ENCODE measurements at places on chromosomes 7 and 10. TPM values are rescaled to one million over a fixed set of nuclear protein-coding genes. Genes with fewer than 3 reads are reported as not detected.

GRCh38 chr10:4566011-4566410 lies 260.0 kb upstream of the AKR1E2 start:
- DNase-seq = no peak

- DNase-seq = no peak
These were observed 61.2 kb upstream of the LRRN3 start for GRCh38 chr7:111029574-111030251.

The ZNF736 gene
- 50.7 TPM for total RNA-seq

The ITPRID1 gene
- total RNA-seq = not detected

DNA sequence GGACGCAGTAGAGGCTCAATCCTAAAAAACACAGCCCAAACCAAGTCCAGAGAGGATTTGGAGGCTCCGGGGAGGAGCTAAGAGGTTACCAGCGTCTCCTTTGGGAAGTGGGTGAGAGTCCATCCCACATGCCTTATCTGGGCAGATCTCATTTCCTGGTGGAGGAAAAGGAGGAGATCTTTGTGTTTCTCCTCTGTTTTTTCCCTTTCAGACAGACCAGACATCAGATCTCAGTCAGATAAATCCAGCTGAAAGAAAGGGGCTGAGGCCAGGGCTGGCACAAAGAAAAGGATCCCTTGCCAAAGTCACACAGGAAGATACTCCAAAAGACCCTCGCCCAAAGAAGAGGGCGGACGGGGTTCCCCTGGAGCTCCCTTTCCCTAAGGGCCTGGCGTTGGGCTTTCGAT lies 58.3 kb upstream of the COMTD1 start:
- no peak for DNase-seq

- DNase-seq = no peak
These were observed 86.1 kb upstream of the NPY start for GRCh38 chr7:24197852-24198251.

DNA sequence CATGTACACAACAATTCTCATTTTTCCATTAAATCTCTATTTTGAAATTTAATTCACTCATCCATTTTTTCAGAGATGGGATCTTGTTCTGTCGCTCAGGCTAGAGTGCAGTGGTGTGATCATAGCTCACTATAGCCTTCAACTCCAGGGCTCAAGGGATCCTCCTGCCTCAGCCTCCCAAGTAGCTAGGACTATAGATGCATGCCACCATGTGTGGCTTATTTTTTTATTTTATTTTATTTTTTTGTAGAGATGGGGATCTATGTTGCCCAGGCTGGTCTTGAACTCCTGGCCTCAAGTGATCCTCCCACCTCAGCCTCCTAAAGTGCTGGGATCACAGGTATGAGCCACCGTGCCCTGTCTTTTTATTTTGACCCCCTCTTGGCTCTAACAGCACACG lies 203.8 kb upstream of the KLF14 start:
- no peak for DNase-seq

- DNase-seq = no peak
These were observed 6.2 kb upstream of the MBL2 start for GRCh38 chr10:52778511-52779392.

The SPDYE5 gene
- 0.37 TPM for total RNA-seq

The EPHA1 gene
- total RNA-seq = 5.3 TPM

DNA sequence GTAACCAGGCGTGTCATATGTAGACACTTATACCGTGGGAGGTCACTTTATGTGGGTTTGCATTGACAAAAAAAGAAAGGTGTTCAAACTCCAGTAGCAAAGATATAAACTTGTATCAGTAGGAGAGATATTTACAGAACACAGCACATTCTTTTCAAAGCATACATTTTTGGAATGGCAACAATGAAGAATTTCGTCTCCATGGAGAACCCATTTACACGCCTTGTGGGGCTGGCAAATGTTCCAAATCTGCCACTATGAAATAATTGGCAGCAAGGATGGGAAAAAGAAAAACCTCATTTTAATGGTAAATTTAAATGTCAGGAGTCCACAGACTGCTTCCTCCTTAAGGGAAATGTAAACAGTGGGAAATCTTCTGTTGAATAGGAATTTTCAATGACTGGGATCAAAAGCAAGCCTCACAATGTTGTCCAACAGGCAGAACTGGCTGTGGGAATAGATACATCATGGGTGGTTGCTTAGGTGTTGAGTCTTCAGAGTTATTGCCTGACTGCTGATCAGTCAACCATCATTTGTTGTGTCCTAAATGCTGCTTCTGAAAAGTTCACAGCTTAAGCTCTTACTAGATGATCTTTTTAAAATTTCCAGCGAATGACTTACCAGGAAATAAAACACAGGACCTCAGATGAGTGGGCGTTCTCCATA lies 256.6 kb upstream of the SEMA3C start:
- peak; percentile 13 for DNase-seq

- DNase-seq = no peak
These were observed 90.6 kb downstream of the PIP4K2A start for GRCh38 chr10:22623633-22624253.

GRCh38 chr7:41107938-41108448 lies 594.9 kb downstream of the INHBA start:
- no peak for DNase-seq

- no peak for DNase-seq
These were observed 6.4 kb upstream of the CYP3A4 start for GRCh38 chr7:99790407-99790806.

The TMEM26 gene
- total RNA-seq = not detected

Measured in stomach (tissue), 19 donors.